Activated T-helper 1 cell treated with anti-CD3 and anti-CD28 coated beads, Interleukin-12 subunit alpha, Interleukin-12 subunit beta, Interleukin-2, Interleukin-4 antibody, amounts not matched to agents 30 ng/mL and 10 ng/mL and 1 ng/mL, durations not matched to agents 14 hours and 24 hours and 36 hours (primary cell): ENCODE measurements at places on chromosomes 12 and 14. TPM values are rescaled to one million over a fixed set of nuclear protein-coding genes. Genes with fewer than 3 reads are reported as not detected.

The MYF6 gene
- not detected in 2 replicates for total RNA-seq

The MDM1 gene
- 26.8 and 29.9 TPM in 2 replicates for total RNA-seq

The GPX2 gene
- total RNA-seq = not detected in 2 replicates

The ATG14 gene
- total RNA-seq = 4.8 and 6.2 TPM in 2 replicates

The TMEM117 gene
- total RNA-seq = 1.1 and 2.2 TPM in 2 replicates

The LUM gene
- total RNA-seq = not detected in 2 replicates

The CATSPERB gene
- 1.5 and 2.2 TPM in 2 replicates for total RNA-seq

DNA sequence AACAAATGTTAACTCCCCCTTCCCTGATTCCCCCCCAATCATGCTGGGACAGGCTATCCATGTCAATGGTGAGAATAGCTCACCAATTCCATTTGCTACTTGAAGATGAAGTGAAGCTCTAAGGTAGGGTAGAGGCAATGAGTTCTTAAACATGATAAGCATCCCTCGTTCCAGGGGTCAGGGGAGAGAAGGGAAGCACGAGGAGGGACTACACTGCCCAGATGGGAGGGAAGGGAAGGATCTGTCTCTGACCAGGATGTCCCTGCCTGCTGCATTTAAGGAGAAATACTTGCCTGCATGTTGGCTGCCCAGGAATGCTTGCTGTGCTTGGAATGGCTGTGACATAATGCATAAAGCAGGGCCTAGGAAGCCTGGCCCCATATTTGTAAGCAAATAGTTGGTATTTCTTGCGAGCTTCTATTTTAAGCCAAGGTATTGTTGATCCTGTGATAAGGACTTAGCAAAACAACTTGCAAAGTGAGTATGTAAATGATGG lies 155.1 kb downstream of the CEP83 start:
- peak overlapping the region; percentile 18 for H3K27ac ChIP-seq
- H3K36me3 ChIP-seq = peaks cover 75% of the 10 kb centered on the region
- peak overlapping the region; percentile 53 for H3K4me3 ChIP-seq
- DNase-seq = no peak
- H3K27me3 ChIP-seq = no peaks in the 10 kb centered on the region

DNA sequence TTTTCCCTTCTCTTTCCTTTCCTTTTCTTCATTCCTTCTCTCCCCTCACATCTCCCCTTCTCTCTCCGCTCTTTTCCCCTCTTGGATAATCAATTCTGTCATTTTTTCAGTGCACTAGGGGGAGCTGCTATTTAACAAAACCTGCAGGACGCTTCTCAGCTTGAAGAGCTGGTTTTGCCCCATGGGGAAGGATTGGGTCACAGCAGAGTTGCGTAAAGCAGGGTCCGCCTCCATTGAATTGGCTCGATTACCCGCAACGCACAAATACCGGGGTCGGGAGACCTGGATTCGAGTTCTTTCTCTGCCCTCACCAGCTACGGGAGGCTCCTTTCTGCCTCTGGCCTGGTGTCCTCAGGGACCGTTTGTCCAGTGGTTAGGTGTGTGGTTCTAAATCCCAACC lies 42.1 kb upstream of the CHGA start:
- no peak overlapping the region for H3K27ac ChIP-seq
- DNase-seq = no peak
- peaks cover 10% of the 10 kb centered on the region for H3K27me3 ChIP-seq
- no peaks in the 10 kb centered on the region for H3K36me3 ChIP-seq

DNA sequence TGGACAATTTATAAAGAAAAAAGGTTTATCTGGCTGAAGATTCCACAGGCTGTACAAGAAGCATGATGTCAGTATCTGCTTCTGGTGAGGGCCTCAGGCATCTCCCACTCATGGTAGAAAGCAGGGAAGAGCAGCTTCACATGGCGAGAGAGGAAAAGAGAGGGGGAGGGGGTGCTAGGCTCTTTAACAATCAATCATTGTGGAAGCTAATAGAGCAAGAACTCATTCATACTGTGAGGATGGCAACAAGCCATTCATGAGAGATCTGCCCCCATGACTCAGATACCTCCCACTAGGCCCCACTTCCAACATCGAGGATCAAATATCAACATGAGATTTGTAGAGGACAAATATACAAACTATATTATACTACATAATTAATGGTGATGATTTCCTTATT lies 361.9 kb upstream of the FAR2 start:
- no peak overlapping the region for H3K27ac ChIP-seq
- H3K27me3 ChIP-seq = peaks cover 1% of the 10 kb centered on the region
- no peak for DNase-seq
- no peak overlapping the region for H3K4me3 ChIP-seq
- no peaks in the 10 kb centered on the region for H3K36me3 ChIP-seq

- peaks cover under 1% of the 10 kb centered on the region for H3K36me3 ChIP-seq
- H3K27ac ChIP-seq = no peak overlapping the region
- H3K4me3 ChIP-seq = no peak overlapping the region
- H3K27me3 ChIP-seq = peaks cover 44% of the 10 kb centered on the region
These were observed 8.8 kb upstream of the KCNK13 start for GRCh38 chr14:90053044-90053443.

- H3K4me3 ChIP-seq = no peak overlapping the region
- H3K4me1 ChIP-seq = peaks cover 4% of the 10 kb centered on the region
- DNase-seq = no peak
- no peaks in the 10 kb centered on the region for H3K36me3 ChIP-seq
- H3K27me3 ChIP-seq = no peaks in the 10 kb centered on the region
- no peak overlapping the region for H3K27ac ChIP-seq
These were observed 116.5 kb downstream of the GPHN start for GRCh38 chr14:66624336-66624937.

GRCh38 chr12:3101309-3102024 lies 24.3 kb downstream of the TSPAN9 start:
- no peak overlapping the region for H3K27ac ChIP-seq
- peaks cover under 1% of the 10 kb centered on the region for H3K36me3 ChIP-seq
- no peaks in the 10 kb centered on the region for H3K4me1 ChIP-seq
- no peak overlapping the region for H3K4me3 ChIP-seq
- H3K27me3 ChIP-seq = peaks cover 18% of the 10 kb centered on the region
- DNase-seq = no peak

- H3K4me1 ChIP-seq = no peaks in the 10 kb centered on the region
- DNase-seq = no peak
- H3K4me3 ChIP-seq = no peak overlapping the region
These were observed 61.5 kb downstream of the KCNMB4 start for GRCh38 chr12:70427611-70428010.

GRCh38 chr12:108099073-108099472 lies 30.0 kb upstream of the WSCD2 start:
- H3K27ac ChIP-seq = no peak overlapping the region
- no peak overlapping the region for H3K4me3 ChIP-seq
- no peak for DNase-seq
- H3K4me1 ChIP-seq = no peaks in the 10 kb centered on the region

- no peak for DNase-seq
- H3K36me3 ChIP-seq = peaks cover 19% of the 10 kb centered on the region
- H3K4me3 ChIP-seq = peak overlapping the region; percentile 88
- H3K4me1 ChIP-seq = peaks cover 35% of the 10 kb centered on the region
- no peak overlapping the region for H3K27ac ChIP-seq
- H3K27me3 ChIP-seq = no peaks in the 10 kb centered on the region
These were observed 2.0 kb downstream of the ARL6IP4 start for GRCh38 chr12:122982477-122982815.

DNA sequence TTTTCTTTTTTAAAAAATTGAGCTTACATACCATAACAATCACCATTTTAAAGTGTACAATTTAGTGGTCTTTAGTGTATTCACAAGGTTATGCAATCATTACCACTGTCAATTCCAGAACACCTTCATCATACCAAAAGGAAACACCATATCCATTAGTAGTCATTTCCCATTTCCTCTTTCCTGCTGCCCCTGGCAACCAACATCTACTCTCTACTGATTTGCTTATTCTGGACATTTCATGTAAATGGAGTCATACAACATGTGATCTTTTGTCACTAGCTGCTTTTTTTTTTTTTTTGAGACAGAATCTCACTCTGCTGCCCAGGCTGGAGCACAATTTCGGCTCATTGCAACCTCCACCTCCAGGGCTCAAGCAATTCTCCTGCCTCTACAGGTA lies 66.8 kb upstream of the CFL2 start:
- no peak overlapping the region for H3K4me3 ChIP-seq
- H3K27me3 ChIP-seq = no peaks in the 10 kb centered on the region
- peaks cover 8% of the 10 kb centered on the region for H3K4me1 ChIP-seq
- peak overlapping the region; percentile 64 for H3K27ac ChIP-seq
- H3K36me3 ChIP-seq = peaks cover 52% of the 10 kb centered on the region

GRCh38 chr12:91695964-91696363 lies 449.7 kb downstream of the BTG1 start:
- no peak overlapping the region for H3K4me3 ChIP-seq
- H3K27ac ChIP-seq = no peak overlapping the region
- no peaks in the 10 kb centered on the region for H3K4me1 ChIP-seq
- no peaks in the 10 kb centered on the region for H3K27me3 ChIP-seq
- DNase-seq = no peak
- no peaks in the 10 kb centered on the region for H3K36me3 ChIP-seq

DNA sequence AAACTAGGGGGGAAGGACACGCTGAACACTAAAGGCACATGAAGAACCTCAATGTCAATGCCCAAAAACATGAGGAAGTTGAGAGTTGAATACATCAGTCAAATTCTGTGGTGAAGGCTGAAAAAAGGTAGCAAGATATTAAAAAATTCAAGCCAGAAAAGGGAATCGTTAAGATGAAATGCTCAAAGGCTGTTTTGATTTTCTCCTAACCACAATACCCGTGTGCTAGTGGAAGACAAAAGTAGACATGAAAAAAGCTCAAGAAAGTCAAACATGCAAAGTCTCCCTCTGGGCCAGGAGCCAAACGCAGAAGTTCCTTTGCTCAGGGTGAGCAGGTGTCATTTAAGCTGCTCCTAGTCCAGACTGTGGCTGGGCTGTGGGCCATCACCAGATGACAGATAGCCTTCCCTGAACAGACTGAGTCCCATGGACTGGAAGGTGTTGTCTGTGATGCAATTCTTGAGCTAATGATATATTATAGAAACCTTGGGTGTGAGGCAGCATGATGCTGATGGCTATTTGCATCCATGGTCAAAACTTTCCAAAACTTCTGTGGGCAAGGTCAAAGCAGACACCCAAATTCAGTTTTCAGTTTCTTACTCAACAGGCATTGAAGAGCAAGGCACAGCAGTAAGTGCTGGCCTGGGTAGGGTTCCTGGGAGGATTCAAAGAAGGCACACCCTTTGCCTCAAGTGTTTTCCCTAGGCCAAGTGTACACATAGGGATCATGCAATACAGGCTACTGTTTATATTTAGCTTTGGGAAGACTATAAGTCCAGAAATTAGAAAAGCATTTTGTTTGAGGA lies 81.6 kb downstream of the MYRFL start:
- H3K4me3 ChIP-seq = no peak overlapping the region
- no peak for DNase-seq
- no peak overlapping the region for H3K27ac ChIP-seq
- no peaks in the 10 kb centered on the region for H3K36me3 ChIP-seq
- peaks cover 2% of the 10 kb centered on the region for H3K27me3 ChIP-seq
- no peaks in the 10 kb centered on the region for H3K4me1 ChIP-seq

GRCh38 chr12:19462406-19462805 lies 23.1 kb downstream of the AEBP2 start:
- peaks cover 40% of the 10 kb centered on the region for H3K4me1 ChIP-seq
- DNase-seq = no peak
- H3K4me3 ChIP-seq = no peak overlapping the region

GRCh38 chr12:109124878-109125648 lies 8.7 kb downstream of the ACACB start:
- DNase-seq = no peak
- no peaks in the 10 kb centered on the region for H3K27me3 ChIP-seq
- H3K4me3 ChIP-seq = no peak overlapping the region
- no peaks in the 10 kb centered on the region for H3K36me3 ChIP-seq
- no peak overlapping the region for H3K27ac ChIP-seq
- no peaks in the 10 kb centered on the region for H3K4me1 ChIP-seq

GRCh38 chr12:91061091-91061490 lies 3.3 kb upstream of the KERA start:
- H3K36me3 ChIP-seq = no peaks in the 10 kb centered on the region
- no peak for DNase-seq
- H3K27me3 ChIP-seq = no peaks in the 10 kb centered on the region
- H3K4me1 ChIP-seq = no peaks in the 10 kb centered on the region

GRCh38 chr12:26871985-26872384 lies 39.0 kb upstream of the ITPR2 start:
- peaks cover 2% of the 10 kb centered on the region for H3K27me3 ChIP-seq
- no peak overlapping the region for H3K4me3 ChIP-seq
- no peak overlapping the region for H3K27ac ChIP-seq
- H3K36me3 ChIP-seq = no peaks in the 10 kb centered on the region
- no peak for DNase-seq

DNA sequence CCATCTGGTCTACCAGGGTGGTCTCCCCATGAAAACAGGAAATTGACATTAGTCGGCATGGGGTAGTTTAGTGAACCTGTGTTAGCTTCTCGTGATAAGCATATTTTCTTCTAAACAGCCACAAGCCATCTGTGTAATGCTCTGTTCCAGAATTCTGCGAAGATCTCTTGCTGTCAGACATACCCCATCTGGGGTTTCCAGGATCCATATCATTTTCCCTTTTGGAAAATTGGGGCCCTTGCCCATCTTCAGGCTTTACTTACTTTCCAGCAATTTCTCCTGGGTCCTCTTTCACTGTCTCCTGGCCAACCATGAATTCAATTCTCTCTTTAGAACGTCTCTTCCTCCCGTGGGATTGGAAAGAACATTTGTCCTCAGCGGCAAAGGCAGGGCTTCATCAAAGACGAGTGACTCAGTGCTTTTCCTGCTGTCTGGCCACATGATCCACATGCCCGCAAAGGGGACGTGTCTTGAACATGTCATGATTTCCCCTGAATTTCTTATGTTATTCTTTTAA lies 21.4 kb upstream of the NCOR2 start:
- H3K27me3 ChIP-seq = peaks cover 8% of the 10 kb centered on the region
- H3K36me3 ChIP-seq = peaks cover 2% of the 10 kb centered on the region
- no peak for DNase-seq
- no peak overlapping the region for H3K4me3 ChIP-seq

GRCh38 chr12:92028441-92028709 lies 117.3 kb downstream of the BTG1 start:
- H3K4me1 ChIP-seq = peaks cover 56% of the 10 kb centered on the region
- H3K27ac ChIP-seq = no peak overlapping the region
- H3K4me3 ChIP-seq = no peak overlapping the region
- peaks cover 12% of the 10 kb centered on the region for H3K36me3 ChIP-seq
- H3K27me3 ChIP-seq = no peaks in the 10 kb centered on the region
- no peak for DNase-seq

GRCh38 chr12:52391618-52392002 lies 6.2 kb upstream of the KRT84 start:
- no peak for DNase-seq
- H3K36me3 ChIP-seq = no peaks in the 10 kb centered on the region
- H3K27me3 ChIP-seq = peaks cover 8% of the 10 kb centered on the region
- no peak overlapping the region for H3K27ac ChIP-seq

DNA sequence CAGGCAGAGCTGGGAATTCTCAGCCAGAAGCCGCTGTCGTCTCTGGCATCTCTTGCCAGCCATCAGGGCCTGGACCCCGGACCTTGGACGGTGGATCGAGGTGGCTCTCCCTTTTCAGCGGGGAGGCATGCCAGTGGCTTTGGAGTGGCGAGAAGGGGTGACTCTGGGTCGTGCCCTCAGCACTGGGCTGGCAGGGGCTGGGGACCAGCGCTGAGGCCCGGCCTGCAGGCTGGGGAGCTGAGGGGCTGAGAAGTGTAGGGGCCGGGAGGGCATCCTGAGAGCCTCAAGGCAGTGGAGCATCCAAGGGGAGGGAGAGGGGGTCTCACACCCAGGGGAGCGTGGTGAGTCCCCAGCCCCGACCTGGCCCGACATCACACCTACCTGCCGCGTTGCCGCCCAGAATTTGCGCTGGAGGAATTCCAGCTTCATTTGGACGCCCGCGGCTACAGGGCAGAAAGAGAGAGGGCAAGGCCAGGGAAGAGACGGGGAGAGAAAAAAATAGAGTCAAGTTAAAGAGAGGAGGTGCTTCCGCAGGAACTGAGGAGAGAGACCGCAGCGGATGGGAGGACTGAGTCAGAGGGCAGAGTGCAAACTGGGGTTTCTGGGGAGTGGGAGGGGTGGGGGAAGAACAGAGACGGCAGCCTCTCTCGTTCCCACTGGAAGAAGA lies 9.0 kb upstream of the LRTM2 start:
- H3K4me1 ChIP-seq = no peaks in the 10 kb centered on the region
- no peaks in the 10 kb centered on the region for H3K36me3 ChIP-seq
- peak; percentile 19 for DNase-seq
